Activated naive CD4-positive, alpha-beta T cell (primary cell): ENCODE measurements at places on chromosomes 3 and 15.

DNA sequence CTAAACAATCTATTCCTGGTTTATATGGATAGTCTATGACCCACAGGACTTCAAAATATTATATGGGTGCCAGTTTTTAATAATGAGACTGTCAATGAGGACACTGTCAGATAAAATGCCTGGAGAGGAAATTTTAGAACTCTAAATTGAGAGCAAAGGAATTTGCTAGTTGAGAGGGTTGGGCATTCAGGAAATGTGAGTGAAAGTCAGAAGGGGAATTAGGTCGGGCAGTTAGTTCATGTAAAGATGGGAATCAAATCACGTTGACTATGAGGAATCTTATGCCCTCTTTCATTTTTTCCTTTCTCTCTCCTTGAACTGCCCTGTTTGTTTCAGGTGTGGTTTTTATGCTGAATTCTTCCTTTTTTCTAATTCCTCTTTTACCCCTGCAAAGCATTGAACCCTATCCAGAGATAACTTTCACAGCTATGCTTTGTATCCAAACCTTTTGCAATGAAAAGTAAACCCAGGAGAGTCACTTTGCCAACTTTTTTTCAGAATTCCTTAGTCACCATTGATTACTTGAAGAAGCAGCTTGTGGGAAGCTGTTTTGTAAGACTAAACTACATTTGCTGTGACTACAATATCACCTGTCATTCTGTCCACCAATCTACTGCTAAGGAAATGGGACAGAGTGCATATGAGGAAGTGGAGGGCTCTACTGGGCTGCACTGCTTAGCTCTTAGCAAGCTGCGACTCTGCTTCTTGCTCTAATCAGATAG lies 27.8 kb downstream of the CHP1 start:
- DNase-seq: no peak

DNA sequence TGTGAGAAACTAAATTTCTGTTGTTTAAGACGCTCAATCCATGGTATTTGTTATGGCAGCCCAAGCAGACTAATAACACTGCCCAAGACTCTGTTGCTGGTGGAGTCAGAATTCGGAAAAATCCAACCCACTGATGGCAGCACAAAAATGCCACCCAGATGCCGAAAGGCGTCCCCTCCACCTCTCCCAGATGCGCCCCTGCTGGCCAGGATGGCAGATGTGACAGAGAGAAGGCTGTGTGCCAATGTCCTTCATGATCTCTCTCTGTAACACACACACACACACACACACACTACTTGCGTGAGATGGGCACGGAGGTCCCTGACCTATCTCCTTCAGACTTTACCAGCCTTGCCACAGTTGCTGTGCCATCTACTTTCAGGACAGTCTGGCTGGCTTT lies 10.9 kb upstream of the LYSMD4 start:
- no peak for DNase-seq

- DNase-seq: no peak
These were observed 7.6 kb upstream of the RAMAC start for GRCh38 chr15:82978438-82978837.

DNA sequence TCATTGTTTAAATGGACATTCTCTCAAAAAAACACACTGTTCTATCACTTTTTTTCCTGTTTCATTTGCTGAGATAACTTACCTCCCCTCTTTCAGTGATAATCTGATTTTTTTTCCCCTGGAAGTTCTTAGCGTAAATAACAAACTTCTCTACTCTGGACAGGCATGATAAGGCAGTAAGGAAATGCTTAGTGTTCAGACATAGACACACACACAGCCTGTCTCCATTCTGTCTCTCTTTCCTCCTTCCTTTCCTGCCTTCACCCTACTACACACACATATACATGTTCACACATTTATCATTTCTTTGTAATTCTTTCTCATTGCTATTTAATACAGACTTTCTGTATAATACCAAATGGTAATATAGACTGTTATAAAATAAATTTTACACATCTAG lies 470.8 kb upstream of the ROBO1 start:
- no peak for DNase-seq

DNA sequence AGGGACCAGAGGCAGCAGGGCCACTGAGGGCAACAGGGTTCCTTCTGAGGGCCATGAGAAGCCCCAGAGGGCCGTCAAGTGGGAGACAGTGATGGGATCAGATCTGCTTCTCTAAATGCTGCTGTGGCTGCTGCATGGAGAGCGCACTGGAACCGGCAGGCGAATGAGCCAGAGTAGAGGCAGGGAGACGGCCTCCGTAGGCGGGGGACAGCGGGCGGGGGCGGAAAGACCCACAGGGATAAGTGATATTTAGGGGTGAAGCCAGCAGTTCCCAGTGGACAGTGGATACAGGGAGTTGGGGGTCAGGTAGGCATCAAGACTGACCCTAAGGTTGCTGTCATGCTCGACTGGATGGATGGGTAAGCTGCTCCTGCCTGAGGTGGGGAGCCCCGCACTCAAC lies 45.0 kb downstream of the GLDN start:
- DNase-seq: no peak

GRCh38 chr3:197811343-197811742 lies 20.3 kb downstream of the LRCH3 start:
- DNase-seq: no peak

DNA sequence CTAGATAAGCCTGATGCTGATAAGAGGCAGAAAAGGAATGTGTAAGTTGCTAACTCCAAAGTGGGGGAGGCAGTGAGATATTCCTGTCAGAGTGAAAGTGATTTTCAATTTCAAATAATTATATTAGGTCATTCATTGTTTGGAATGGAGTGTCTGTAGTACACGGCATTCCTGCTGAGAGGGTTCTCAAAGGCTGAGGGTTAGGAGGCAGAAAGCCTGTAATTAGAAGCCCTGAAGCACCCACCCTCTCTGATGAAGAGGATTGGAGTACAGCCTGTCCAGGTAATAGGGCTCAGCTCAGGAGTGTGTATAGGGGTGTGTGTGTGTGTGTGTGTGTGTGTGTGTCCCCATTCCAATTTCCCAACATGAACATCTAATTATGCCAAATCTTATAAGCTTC lies 486.8 kb downstream of the MAGI1 start:
- no peak for DNase-seq

DNA sequence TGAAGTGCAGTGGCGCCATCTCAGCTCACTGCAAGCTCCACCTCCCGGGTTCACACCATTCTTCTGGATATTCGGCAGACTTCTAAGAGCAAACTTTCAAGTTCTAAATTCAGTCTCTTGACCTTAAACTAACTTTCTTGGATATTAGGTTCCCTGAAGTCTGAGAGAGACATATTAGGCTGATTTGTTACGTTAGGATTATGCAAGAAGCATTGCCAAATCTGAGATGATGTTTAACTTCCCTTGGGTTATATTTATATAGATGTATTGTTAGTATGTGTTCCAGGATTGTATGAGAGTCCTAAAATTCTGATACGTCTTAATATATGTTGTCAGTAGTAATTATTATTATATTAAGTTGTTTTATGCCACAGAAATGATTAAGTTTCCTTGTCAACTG lies 80.1 kb downstream of the SLC6A1 start:
- DNase-seq: no peak

GRCh38 chr3:22609139-22609538 lies 594.0 kb upstream of the UBE2E2 start:
- DNase-seq: no peak

- DNase-seq: no peak
These were observed 52.4 kb downstream of the CHL1 start for GRCh38 chr3:248864-249520.

DNA sequence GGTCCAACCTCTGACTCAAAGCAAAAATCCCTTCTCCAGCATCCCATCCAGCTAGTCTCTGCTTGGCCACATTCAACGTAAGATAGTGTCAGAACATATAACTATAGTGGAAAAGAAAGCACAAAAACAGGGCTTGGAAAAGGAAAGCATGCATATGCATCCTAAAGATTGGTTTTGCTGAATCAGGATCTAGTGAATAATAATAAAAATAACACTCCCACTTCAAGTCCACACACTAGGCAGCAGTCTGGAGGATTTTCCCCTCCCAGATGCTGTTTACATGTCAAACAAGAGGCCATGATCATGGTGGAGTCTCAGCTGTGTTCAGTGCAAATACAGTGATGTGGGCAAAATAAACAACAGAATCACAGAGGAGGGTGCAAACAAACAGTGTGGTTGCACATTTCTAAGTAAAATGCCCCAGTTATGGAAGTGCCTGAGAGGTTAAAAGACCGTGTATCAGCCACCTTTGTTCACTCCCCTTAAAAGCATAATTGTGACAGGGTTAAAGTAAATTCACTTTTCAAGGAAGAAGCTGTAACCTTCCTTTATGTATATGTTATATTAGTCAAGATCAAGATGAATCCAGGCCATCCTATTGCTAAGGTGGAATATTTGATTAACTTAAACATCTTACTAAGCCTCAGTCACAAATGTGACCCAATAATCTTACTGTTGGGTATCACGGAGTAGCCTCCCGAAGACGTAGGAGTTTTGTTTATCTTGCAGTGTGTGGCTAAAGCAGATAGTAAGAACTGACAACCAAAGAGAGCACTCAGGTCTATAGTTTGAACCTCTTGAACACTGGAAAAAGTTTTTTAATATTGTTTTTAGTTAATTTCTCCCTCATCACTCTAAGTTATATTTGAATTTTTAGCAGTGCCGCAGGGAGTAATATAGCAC lies 424.5 kb downstream of the SOX2 start:
- DNase-seq: no peak

GRCh38 chr3:32146746-32147211 lies 40.4 kb downstream of the GPD1L start:
- no peak for DNase-seq

GRCh38 chr3:46943237-46944187 lies 33.0 kb downstream of the CCDC12 start:
- DNase-seq: no peak
